G401 (cell line): ENCODE measurements at places on chromosomes 16 and 17.

DNA sequence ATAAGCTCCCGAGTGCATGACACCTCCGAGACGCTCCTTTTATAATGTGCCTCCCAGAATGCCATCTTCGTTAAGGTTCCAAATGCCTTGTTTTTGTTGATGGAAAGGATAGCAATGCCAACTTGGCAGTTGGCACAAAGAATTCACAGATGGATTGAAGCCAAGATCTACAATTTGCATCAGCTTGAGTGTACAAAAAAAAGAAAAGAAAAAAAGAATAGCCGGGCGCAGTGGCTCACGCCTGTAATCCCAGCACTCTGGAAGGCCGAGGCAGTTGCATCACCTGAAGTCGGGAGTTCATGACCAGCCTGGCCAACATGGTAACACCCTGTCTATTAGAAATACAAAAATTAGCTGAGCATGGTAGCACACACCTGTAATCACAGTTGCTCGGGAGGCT lies 7.6 kb downstream of the TBC1D16 start:
- peak; percentile 84 for DNase-seq

DNA sequence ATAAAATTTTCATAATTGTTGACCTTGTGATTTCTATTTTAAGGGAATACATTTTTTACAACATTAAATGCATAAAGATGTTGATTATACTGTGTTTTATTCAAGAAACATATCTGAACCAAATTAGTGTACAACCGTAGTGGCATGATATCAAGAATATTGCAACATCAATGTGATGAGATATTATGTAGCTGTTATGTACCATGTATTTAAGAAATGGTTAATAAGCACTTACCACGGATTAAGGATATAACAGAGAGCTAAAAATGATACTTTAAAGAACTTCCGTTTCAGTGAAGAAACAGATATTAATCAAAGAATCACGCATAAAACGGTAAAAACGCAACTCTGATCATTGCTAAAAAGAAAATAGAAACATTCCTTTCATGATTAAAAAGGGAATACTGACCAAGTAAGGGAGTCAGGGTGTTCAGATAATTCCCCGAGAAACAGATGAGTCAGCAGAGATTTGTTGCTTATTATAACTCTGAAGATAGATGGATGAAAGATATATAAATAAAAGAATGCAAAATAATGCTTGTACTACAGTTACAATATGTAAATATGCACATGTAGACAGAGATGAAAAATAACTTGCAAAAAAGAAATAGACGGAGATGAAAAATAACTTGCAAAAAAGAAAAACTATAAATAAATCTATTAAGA lies 281.9 kb upstream of the MAF start:
- DNase-seq, result no peak

- DNase-seq, result peak; percentile 9
These were observed 678 bp downstream of the MGAT5B start for GRCh38 chr17:76868669-76869495.

- DNase-seq, result no peak
These were observed 9.3 kb downstream of the JUP start for GRCh38 chr17:41777157-41777573.

- no peak for DNase-seq
These were observed 29.5 kb downstream of the NSMCE1 start for GRCh38 chr16:27239026-27239425.

DNA sequence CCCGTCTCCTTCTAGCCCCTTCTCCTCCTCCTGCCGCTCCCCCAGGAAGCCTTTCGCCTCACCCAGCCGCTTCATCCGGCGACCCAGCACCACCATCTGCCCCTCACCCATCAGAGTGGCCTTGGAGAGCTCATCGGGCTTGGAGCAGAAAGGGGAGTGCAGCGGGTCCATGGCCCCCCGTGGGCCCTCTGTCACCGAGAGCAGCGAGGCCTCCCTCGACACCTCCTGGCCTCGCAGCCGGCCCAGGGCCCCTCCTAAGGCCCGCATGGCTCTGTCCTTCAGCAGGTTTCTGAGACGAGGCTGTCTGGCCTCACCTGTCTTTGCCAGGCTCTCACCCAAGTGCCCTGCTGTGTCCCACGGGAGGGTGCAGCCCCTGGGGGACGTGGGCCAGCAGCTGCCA lies 87.9 kb downstream of the RGS9 start:
- DNase-seq, result no peak

GRCh38 chr16:78630102-78630501 lies 530.6 kb downstream of the WWOX start:
- no peak for DNase-seq

DNA sequence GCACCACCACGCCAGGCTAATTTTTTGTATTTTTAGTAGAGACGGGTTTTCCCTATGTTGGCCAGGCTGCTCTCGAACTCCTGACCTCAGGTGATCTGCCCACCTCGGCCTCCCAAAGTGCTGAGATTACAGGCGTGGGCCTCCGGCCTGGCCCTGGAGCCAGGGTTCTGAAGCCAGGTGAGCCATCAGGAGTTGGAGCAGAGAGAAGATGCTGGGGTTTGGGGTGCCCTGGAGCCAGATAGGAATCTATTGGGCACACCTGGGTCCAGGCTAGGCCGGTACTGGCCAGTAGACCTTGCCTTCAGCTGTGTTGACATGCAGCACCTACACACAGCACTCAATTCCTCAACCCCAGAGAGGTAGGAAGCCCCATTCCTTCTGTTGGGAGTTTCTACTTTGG lies 5.4 kb upstream of the CD300A start:
- no peak for DNase-seq

DNA sequence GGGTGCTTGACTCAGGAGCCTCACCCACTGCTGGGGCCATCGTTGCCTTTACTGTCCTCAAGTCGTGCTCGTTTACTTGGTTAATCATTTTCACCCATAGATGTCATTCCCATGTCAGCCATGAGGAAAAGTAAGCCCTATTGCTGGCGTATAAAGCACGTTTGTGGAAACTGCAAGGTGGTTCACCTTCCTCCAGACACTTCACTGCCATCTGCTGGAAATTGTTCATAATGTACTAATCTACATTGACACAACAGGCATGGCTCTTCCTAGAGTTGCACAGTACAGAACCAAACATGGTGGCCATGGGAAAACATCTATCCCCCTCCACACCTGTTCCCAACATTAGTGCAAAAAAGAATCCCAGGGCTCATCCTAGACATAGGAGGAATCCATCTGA lies 116.6 kb downstream of the ZNF18 start:
- DNase-seq, result peak; percentile 14

DNA sequence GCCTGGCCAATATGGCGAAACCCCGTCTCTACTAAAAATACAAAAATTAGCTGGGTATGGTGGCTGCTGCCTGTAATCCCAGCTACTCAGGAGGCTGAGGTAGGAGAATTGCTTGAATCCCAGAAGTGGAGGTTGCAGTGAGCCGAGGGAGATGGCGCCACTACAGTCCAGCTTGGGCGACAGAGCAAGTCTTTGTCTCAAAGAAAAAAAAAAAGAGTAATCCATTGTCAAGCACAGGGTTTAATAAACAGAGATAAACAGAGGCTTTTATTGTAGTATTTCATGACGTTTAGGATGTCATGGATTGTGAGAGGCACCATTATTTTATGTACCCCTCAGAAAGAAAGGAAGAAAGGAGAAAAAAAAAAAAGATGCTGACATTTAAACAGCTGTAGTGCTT lies 75.2 kb upstream of the RNU2-1 start:
- no peak for DNase-seq

DNA sequence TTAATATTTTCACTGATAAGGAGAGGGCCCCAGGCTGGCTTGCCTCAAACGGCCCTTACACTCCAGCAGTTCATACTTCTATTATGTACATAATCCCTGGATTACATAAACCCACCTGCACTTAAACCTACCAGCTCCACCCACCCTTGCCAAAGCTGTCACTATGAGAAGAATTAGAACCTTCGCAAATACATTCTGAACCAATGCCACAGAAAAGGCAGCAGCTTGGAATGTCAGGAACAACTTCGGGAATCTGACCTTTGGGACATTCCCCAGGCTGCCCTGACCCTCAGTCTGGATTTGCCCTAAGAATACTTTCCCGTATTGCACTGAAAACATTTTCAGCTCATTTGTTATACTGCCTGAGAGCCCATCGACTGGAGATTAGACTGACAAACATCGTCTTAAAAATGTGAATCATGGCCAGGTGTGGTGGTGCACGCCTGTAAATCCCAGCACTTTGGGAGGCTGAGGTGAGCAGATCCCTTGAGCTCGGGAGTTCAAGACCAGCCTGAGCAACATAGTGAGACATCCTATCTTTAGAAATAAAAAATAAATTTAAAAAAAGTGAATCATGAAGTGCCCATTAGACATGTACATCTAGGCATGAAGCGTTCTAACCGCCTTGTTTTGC lies 21.0 kb upstream of the SEC14L1 start:
- no peak for DNase-seq

DNA sequence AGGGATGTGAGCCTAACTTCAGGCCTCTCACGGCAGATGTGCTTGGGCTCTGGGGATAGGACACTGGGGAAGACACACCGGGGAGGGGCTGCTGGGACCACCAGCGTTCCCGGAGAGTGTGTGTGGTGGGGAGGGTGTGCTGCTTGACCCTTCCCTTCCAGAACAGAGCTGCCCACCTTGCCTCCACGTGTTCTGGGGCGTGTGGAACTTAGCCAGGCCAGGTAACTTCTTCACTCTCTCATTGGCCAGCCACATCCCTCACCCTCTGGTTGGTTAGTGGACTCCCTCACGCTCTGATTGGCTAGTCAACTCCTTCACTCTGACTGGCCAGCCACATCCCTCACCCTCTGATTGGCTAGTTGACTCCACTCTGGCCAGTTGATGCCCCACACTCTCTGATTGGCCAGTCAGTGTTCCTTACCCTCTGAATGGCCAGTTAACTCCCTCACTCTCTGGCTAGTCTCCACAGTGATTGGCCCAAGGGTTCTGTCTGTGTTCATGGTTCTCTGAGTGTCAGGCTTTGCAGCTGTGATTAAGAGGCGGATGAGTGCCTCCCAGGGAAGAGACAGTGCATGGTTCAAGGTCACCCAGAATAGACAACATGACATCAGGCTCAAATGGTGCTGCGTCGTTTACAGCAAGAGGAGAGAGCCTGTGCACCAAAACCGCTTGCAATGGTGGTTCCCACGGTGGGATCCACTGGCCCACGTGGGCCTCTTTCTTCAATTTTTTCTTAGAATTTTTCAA lies 10.0 kb downstream of the TMEM235 start:
- DNase-seq, result peak; percentile 57

GRCh38 chr17:57121308-57122042 lies 36.4 kb downstream of the AKAP1 start:
- peak; percentile 73 for DNase-seq

DNA sequence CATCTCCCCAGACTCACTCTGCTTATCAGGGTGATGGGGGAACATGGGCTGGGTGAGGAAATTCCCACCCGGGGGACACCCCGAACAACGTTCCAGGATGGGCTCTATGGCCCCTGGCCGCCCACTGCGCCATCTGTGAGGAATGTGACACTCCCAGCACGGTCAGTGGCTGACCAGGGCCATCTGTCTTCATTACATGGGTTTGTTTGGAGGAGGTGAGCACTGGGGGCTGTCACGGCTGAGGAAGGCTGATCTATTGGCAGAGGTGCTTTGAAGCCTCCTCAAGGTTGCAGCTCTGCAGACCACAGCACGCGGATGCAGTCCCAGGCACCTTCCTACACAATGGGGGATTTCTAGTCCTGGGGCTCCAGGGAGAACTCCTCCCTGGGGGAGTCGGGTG lies 214.1 kb upstream of the FOXF1 start:
- DNase-seq, result no peak

- no peak for DNase-seq
These were observed 299.8 kb upstream of the ZFHX3 start for GRCh38 chr16:73347500-73348375.

DNA sequence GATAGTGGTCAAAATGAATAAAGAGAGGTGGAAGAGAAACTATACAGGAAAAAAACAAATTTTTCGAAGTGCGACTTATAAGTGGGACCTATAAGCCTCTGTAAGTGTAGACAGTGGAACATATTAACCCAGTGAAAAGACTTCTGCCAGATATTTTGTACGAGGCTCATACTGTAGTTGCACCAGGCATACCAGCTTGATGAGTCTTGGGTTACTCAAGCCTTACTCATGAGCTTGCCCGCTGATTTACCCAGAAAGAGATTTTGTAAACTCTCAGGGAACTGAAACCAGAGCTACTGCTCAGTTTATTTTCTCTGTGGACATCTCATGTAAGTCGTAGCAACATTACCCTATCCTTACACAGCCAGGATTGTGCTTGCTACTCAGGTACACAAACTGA lies 708.0 kb upstream of the SOX9 start:
- no peak for DNase-seq

DNA sequence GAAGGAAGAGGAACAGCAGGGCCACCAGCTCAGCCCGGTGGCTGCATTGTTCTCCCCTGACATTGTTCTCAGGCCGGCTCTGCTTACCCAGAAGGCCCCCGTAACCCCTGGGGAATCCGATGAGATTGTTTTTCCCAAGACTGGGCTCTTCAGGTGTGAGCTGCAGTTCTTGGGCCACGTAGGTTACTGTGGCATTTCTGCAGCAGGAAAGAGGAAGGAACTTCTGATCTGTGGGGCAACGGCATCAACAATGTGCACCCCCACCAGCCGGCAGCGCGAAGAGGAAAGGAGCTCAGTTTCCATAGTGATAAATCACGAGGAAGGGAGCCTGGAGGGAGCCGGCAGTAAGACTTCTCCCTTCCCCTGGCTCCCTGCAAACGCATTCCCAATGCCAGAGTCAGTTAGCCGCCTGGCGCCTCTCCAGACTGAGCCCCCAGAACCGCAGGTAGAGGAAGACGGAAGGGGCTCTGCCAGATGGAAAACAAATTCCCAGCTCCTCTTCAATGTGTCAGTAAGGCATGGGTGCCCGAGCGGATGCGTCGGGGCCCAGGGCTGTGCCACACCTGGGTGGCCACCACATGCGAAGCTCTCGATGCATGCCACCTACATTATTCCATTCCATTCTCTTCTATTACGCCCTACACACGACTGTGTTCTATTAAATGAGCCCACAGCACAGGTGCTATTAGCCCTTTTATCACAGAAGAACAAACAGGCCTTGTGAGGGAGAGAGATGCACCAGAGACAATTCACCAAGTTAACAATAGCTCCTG lies 21.5 kb upstream of the PECAM1 start:
- peak; percentile 72 for DNase-seq

GRCh38 chr17:28912281-28912937 lies 9.5 kb upstream of the DHRS13 start:
- no peak for DNase-seq

- DNase-seq, result no peak
These were observed 119.1 kb upstream of the ANKFN1 start for GRCh38 chr17:56034197-56034635.

DNA sequence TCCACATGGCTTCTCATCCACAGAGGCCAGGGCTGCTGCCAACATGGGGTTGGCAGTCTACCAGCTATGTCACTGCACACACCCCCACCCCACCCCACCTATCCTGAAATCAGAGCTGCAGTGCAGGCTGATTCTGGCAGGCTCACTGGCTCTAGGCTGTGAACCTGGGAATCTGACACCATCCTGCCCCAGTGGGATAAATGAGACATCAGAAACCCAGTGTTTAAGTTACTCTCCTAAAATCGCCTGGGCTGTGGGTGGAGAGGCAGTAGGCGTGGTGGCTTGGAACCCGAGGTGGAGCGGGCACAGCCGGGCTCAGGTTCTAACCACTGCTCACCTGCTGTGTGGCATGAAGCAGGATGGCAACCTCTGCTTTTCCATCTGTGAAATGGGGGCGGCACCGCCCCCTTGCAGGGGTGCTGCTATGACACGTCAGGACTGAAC lies 5.6 kb downstream of the SLC38A8 start:
- DNase-seq, result no peak

GRCh38 chr17:3555189-3555796 lies 2.3 kb downstream of the TRPV3 start:
- no peak for DNase-seq
